ENCODE measurements at places on chromosomes 2 and 18.

DNA sequence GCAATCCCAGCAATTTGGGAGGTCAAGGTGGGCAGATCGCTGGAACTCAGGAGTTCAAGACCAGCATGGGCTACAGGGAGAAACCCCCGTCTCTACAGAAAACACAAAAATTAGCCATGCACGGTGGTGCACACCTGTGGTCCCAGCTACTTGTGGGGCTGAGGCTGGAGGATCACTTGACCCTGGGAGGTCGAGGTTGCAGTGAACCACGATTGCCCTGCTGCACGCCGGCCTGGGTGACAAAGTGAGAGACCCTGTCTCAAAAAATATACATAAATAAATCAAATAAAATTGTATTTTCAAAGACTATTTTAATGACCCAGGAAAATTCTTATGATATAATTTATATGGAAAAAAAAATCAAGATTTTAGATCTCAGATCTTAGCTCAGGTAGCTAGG lies 191.5 kb downstream of the ZFP36L2 start:
- no peak for DNase-seq

DNA sequence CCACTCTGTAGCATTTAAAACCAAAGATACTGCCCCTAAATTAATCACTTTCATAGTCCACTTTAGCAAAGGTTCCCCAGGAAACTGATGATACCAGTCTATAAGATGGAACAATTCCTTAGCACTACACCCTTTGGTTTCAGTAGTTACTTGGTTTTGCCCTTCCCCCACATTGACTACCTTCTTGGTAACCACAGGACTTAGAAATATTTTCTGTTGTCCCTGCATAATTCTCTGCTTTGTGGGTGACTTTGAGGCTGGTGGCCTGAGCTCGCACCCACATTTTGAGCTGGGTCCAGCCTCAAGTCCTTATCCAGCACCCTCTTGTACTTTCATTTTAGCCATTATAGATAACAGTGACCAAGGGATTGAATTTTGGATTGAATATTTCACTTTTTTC lies 23.1 kb downstream of the ELP2 start:
- DNase-seq, result no peak

DNA sequence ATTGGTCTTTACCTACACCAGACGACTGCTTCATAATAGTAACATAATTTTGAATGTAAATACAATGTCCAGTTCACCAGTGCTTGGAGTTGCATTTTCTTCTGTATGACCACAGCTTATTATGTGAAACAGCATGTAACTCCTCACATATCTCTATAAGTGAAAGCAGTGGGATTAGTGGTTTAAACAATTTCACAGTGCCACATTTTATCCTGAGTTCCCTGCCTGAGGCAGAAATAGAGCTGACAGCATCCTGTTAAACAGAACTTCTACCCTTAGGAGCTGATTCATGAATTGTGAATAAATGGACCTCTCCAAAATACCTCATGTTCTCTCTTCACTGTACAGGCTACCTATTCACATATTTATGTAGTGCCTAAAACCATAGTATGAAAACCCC lies 542.3 kb upstream of the VWC2L start:
- no peak for DNase-seq

DNA sequence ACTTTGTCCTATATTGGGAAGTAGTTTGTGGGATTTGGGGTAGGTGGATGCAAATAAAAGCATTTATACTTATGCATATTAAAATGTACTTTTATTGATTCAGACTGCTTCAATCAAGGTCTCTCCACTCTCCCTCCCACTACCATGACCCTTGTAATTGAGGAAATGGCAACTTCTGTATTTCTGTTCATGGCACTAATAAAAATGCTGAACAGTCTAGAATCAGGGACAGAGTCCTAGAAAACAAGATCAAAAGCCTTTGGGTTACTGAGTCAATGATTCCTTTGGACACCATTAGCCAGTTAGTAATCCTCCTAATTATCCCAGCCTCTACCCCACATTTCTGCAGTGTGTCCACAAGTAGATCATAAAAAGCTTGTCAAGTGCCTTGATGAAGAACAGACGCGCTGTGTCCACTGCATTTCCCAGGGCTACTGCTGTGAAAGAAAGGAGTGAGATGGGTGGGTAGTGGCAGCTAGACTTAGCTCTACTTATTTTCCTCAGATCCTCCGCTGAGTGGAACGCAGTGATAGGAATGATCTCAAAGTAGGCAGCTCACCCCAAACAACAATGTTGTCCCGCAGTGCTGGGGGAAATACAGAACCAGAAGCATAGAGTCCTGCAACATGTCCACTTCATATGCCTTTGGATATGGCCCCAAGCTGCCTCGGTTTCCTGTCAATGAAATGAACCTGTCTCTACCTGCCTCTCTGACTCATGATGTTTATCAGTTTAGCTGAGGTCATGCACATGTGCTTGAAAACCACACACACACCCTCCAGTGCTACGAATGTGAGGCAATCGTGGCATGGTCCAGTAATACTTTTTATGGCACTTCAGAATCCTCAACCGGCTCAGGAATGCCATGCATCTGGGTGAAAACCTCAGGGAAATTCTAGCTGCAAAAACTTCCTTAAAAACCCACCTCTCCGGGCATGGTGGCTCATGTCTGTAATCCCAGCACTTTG lies 115.5 kb downstream of the COL6A3 start:
- no peak for DNase-seq

DNA sequence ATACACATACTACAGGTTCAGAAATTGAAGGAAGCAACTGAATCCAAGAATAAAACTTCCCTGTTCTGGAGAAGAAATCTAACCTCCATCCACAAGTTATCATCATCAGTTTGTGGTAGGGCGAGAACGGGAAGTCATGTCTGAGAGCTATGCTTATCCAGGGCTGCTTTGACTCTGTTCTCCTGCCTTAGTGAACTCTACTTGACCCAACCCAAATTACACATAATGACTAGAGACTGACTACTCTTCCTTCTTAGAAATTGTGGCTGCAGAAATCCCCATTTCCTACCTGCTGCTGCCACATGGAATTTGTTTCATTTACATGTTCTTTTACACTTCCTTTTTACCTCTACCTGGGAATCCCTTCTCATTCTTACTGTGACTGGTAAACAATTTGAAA lies 1102.6 kb upstream of the PIK3C3 start:
- no peak for DNase-seq

DNA sequence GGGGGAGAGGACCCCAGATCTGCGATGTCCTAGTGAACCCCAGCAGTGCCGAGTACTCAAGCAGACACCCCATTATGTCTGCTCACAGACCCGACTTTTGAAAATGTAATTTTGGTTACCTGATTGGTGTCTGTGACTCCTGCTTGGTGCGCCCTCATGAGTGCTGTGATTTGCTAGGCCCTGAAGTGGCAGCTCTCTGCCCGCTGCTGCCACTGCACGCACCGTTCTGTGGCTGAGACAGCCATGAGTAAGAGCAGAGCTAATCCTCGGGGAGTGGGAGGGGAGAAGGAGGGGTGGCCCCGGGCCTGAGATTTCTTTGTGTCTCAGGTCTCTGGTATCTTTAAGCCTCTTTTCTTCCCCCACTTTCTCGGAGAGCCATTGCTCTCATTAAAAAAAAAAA lies 18.2 kb downstream of the FHOD3 start:
- no peak for DNase-seq

Measured in SW 1271 (cell line).